GM23338 (cell line): ENCODE measurements at places on chromosomes 1 and 21. TPM values are rescaled to one million over a fixed set of nuclear protein-coding genes. Genes with fewer than 3 reads are reported as not detected.

- no peak for DNase-seq
Observed at GRCh38 chr1:157245823-157246222, 107.6 kb upstream of the ETV3 start.

DCST1 gene
- not detected in 2 replicates for total RNA-seq

BCAS2 gene
- total RNA-seq: 49.9 and 50.7 TPM in 2 replicates

DNA sequence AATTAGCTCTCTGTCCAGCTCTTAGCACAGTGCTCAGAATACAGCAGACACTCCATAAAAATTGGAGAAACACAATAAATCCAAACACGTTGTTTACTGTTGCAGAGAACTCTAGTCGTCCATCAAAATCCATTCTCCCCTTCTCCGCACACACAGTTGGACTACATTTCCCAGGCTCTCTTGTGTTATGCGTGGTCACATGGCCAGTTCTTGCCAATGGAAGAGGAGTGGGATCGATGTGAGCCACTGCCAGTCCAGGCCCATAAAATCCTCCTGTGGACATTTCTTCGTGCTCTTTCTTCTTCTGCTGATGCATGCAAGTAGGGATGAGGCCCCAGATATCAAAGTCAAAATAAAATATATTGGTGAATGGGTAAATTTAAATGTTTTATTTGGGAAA lies 114.3 kb upstream of the FMN2 start:
- DNase-seq: no peak

DNA sequence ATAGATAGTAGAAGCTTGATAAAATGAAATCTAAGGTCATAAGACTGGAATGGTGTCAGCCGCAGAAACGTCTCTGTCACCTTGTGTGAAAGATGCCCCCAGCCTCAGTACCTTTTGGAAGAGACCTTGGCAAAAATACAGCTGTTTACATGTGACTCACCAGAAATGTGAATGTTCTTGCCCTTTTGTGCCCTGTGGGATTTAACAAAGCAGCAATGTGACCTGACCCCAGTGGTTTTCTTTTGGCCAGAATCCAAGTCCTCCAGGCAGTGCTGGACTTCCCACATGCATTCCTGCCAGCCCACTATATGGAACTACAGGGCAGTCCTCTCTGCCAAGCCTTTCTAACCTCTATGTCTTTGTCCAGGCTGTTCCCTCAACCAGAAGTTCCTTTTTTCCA lies 27.2 kb upstream of the LRRC8C start:
- DNase-seq: no peak

GRCh38 chr1:224356685-224357625 lies at the start of gene CNIH4:
Gene CNIH4 (plus strand): TSS chr1:224356879. CDS start chr1:224356925, 46 bp downstream.
- peak; percentile 99 for DNase-seq

TFF3 gene
- 1.2 TPM in 1 of 2 replicates, not detected in the other for total RNA-seq

ASTN1 gene
- total RNA-seq: 5.2 TPM in 2 replicates

PLA2G2D gene
- total RNA-seq: not detected in 2 replicates

GRCh38 chr1:153745417-153745816 lies 17.6 kb downstream of the INTS3 start:
- peak; percentile 93 for DNase-seq

ZMYND12 gene
- total RNA-seq: 0.58 and 0.63 TPM in 2 replicates

DNA sequence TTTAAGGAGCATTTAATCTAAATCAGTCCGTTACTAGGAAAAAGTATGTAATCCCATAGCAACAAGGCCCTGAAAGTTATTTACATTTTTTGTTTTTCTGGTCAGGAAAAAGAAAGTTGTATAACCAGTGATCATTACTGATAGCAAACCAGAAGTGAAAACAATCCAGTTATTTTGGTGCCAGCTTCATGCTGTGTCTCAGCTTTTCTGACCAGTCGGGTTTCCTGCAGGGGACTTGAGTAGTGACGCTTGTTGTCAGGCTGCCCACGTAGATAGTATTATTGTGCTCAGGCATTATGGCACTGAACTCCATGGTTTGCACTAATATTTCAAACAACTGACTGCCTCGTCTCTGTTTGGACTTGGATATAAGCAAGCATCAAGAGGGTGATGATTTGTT lies 55.2 kb downstream of the SASS6 start:
- DNase-seq: no peak

GRCh38 chr1:72357411-72357810 lies 75.1 kb upstream of the NEGR1 start:
- no peak for DNase-seq

- DNase-seq: no peak
Observed at GRCh38 chr1:11281518-11282331, 8.7 kb downstream of the UBIAD1 start.

GRCh38 chr1:92503043-92503925 lies 16.6 kb upstream of the GFI1 start:
- no peak for DNase-seq

- no peak for DNase-seq
Observed at GRCh38 chr1:87556326-87556725, 227.6 kb downstream of the LMO4 start.

DNA sequence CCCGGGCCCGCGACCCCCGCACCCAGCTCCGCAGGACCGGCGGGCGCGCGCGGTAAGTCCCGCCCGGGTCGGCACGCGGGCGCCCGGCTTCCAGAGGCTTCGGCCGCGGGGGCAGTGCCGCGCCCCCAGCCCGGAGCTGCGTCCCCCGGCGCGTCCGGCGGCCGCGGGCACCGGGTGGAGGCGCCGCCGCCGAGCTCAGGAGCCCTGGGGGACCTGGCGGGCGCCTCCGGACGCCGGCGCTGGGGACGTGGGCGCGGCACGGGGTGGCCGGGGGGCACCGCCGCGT lies 227 bp downstream of the NBL1 start:
- no peak for DNase-seq

GRCh38 chr1:172178886-172179285 lies 241.6 kb upstream of the C1orf105 start:
- DNase-seq: no peak
